Stimulated activated CD4-positive, alpha-beta T cell treated with anti-CD3 and anti-CD28 coated beads, Interleukin-1b, Interleukin-23, amount 100 ng/mL, for 1 hour (primary cell): ENCODE measurements at places on chromosomes 1 and 21.

DNA sequence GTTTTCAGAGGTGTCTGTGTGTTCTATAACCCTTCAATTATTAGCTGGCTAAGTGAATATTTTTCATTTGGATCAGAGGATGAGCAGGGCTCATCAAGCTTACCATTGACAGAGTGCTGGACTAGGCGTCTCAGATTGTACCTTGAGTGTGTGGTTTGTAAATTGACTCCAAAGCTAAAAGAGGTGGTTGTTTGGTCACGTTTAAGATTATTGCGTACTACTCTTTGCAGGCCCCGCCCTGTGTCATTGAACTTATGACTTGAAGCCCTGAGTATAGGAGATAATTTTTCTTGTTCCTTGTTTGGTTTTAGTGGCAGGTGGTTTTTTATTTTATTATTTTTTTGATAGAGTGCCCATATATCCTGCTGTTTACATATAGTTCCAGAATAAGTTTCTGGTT, 17.7 kb downstream of the MRPS6 start:
- DNase-seq = no peak

- no peak for DNase-seq
Observed at GRCh38 chr21:31161157-31161556, 122.9 kb upstream of the KRTAP19-8 start.

DNA sequence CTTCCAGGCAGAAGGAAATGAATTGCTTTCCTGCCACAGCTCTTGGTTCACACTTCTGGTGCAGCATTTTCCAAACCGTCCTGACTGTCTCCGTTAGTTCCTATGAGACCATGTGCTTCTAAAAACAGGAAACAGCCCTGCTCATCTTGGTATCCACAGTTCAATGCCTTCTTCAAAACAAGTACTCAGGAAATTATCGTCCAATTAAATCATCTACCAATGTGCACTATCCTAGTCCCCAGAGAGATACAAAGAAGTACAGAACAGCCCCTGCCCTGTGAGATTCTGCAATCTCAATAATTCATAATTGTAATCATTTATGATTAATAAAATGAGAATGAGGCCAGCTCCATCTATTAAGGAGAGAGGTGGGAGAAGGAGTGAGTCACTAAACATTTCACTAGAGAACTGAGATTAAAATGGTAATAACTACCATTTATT, 11.2 kb downstream of the CLEC20A start:
- DNase-seq = no peak

DNA sequence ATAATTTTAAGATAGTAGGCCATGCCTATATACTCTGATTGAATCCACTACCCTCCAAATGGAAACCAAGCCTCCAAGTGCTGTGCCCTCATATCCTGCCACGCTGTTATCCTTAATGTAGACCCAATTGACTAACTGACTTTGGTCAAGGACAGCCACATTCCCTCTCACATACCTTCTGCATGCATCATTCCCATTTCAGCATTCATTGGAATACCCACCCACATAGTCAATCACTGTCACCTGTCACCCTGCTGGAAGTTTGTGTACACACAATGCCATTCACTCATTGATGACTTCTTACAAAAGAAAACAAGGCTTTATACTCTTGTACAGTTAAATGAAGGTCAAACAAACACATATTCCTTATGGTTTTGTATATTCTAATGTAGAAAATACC, 221.1 kb upstream of the PBX1 start:
- DNase-seq = no peak

- no peak for DNase-seq
Observed at GRCh38 chr1:116426401-116426800, 53.4 kb downstream of the ATP1A1 start.

- no peak for DNase-seq
Observed at GRCh38 chr1:205232945-205233397, 5.2 kb downstream of the TMCC2 start.

GRCh38 chr1:95004013-95004412, 68.7 kb downstream of the ALG14 start:
- no peak for DNase-seq

- DNase-seq = no peak
Observed at GRCh38 chr1:47689894-47690293, 252.1 kb downstream of the FOXD2 start.

- no peak for DNase-seq
Observed at GRCh38 chr1:194004146-194004545, 817.7 kb upstream of the B3GALT2 start.
